GM12878 (cell line): ENCODE measurements at places on chromosomes 11 and 22. TPM values are rescaled to one million over a fixed set of nuclear protein-coding genes. Genes with fewer than 3 reads are reported as not detected.

DNA sequence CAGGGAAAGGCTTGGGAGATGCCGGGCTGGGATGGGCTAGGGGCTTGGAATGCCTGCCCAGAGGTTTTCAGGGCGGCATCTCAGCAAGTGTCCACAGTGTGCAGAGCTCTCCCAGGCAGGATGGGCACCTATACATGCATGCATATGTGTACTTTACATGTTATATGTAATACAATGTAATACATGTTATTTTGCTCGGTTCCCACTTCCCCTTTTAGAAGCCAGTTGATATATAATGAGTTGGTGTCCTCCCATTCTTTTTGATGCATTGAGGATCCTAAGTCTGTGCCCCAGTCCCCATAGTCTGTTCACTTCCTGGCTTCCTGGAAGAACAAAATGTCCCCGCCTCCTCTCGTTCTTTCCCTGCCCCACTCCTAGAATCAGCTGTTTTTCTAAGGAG, 20.1 kb upstream of the EIF3D start:
- DNase-seq: no peak

GRCh38 chr11:111402411-111402810, 23.3 kb upstream of the POU2AF1 start:
- DNase-seq: no peak

- no peak for DNase-seq
These were observed 7.4 kb downstream of the USP2 start for GRCh38 chr11:119373921-119374631.

DNA sequence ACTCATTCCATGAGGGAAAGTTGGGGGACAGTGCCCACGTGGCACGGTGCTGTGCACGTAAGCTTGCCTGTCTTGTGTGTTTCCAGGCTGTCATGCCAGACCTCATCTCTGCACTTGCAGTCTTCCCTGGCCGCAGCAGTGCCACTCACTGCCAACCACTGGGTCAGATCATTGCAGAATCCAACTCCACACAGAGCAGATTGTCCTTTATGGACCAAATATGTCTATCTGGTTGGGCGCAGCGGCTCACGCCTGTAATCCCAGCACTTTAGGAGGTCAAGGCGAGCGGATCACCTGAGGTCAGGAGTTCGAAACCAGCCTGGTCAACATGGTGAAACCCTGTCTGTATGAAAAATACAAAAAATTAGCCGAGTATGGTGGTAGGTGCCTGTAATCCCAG, 4.4 kb upstream of the PPARA start:
- DNase-seq: no peak

DNA sequence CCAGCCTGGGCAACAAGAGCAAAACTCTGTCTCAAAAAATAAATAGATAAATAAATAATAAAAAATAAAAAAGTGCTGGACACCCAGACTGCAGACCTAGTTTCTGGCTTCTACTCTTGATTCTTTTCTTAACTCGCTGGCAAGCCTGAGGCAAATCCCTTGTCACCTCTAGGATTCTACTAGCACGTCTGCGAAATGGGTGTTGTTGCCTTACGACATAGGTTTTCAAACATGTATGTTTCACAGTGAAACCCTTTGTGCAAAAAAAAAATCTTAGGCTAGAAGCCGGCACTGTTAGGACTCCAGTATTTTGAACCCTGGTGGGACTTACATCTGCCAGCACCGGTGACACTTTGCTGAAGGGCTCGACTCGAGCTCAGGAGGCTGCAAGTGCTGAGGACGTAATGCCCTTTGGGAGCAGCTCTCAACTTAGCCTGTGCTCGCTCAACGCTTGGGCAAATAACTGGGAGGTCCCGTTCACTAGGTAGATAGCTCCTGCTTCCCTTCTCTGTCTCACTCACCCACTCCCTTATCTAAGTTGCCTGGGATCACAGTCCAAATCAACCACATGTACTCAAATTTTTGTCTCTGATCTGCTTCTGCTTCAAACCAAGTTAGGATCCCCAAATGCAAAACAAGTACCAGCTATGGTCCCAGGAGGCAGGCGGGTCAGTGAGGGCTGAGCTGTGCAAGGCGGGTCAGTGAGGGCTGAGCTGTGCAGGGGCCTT, 34.7 kb upstream of the MYH9 start:
- no peak for DNase-seq

- no peak for DNase-seq
These were observed 33.2 kb upstream of the LMO1 start for GRCh38 chr11:8296872-8297271.

DNA sequence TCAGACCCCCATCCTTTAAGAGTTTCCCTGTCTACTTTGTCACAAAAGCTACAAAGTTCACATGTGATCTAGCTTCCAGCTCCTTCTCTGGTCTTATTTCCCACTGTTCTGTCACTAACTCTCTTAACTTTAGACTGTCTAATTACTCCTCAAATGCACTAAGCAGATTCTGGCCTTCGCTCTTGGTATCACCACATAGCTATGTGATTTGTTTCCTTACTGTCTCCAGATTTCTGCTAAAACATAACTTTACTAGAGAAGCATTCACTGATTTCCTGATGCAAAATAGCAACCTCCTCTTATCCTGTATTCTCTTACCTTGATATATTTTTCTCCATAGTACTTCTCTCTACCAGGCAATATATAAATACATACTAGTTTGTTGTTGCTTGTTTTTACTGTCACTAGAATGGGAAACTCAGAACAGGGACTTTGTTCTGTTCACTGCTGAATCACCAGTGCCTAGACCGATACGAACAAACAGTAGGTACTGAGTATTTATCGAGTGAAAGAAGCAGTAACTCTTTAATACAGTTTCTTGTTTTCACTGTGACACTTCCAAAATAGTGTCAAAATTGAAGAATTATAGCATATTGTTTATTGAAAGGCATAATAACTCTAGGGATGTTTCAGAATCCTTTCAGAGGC, 205.6 kb downstream of the DDX10 start:
- DNase-seq: no peak

DNA sequence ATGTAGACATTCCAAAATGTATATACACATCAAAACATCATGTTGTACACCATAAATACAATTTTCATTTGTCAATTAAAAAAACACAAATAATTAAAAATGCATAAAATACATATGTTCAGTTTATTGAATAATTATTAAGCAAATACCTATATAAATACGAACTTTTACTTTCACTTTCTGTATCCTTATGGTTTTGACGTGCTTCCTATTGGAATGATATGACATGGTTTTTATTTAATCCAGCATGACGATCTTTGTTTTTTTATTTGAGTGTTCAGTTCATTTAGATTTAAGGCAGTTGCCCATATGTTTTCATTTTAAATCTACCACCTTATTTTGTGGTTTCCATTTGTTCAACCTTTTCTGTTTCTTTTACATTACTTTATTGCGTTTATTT, 198.3 kb upstream of the PLET1 start:
- DNase-seq: no peak

DNA sequence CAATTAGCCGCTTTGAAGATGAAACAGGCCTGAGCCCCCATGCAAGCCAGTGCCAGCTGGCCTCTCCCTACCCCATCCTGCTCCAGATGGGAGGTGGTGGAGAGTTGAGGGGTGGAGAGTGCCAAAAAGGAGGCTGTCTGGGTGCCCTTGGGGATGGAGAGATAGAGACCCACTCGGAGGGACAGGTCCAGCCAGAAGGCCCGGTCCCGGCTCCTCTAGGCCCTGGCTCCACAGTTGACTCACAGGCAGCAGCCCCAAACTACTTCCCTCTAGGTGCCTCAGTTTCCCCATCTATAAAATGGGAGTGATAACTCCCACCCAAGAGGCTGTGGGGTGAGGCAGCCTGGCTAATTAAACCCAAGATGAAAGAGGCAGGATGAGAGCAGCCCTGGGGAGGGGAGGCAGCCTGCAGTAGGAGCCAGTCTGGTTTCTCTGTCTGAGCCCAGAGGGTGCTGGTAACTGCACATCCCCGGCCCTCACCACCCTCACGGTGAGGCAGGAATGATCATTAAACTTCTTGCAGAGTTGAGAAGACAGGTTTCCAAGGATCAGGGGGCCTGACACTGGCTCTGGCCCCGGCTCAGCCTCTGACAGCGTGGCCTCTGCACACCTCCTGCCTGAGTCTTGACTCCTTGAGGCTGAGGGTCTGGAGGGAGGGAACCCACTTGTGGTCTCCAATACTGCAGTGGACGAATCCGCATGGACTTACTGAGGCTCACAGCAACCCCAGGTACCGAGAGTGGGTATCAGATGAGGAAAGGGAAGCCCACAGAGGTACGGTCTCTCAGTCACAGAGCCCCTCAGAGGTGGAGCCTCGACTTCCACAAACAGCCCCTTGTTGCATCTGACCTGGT, 1.4 kb upstream of the AP5B1 start:
- DNase-seq: no peak

TUB gene
- 0.13 TPM in 1 of 2 replicates, not detected in the other for total RNA-seq

DNAJB7 gene
- total RNA-seq: not detected in 2 replicates
